ENCODE measurements at places on chromosomes 1 and 21.
A peak's percentile ranks its signal among the peaks of the same experiment; 100 is the strongest.

DNA sequence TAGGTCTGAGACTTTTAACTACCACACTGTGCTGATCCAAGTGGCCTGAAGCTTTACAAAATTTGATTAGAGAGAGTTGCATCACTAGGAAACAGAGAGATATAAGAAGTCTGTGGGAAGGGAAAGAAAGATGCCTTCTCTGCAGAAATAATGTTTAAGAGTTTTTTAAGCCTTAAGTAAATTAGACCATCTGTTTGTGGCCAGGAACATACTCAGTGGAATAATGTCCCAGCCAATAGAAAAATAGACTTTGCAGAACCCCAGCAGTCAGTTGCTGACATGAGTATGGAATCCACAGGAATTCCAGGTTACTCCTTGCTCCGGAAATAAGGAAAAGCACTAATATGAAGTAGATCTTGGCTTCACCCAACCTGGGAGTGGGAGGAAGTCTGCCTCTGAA is 144.8 kb downstream of the ST6GALNAC5 start:
- DNase-seq: no peak

- DNase-seq: peak; percentile 38
Measured at GRCh38 chr21:29195981-29196669, 65.7 kb downstream of the MAP3K7CL start.

- DNase-seq: no peak
Measured at GRCh38 chr1:1627829-1628753, 3.9 kb upstream of the MMP23B start.

GRCh38 chr1:55380355-55380970 is 165.3 kb upstream of the USP24 start:
- DNase-seq: no peak

GRCh38 chr1:46303872-46304326 is 401 bp downstream of the UQCRH start:
- DNase-seq: no peak

- DNase-seq: no peak
Measured at GRCh38 chr1:77627978-77628570, 54.4 kb downstream of the ZZZ3 start.

DNA sequence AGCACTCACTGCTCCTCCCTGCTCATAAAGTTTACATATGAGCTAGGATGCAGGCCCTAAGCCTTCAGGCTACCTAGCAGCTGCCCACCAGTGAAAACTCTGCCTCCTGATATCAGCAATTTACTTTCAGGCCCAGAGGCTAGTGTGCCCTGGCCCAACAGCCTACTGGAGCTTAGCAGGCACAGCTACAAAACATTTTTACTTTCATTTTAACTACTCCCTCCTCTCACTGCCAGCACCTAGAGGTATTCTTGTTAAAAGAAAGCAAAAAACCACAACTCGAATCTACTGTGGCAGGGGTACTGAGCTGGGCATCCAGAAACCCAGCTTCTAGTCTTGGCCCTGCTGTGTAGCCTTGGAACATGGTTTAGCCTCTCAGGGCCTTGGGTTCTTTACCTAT is 5.8 kb upstream of the LORICRIN start:
- DNase-seq: no peak

Measured in activated CD4-positive, alpha-beta T cell treated with anti-CD3 and anti-CD28 coated beads, Interleukin-2, amount 50 U/mL, for 1 hour (primary cell).